ENCODE measurements at places on chromosomes 4 and X.

GRCh38 chrX:50114113-50114512, 86.7 kb downstream of the AKAP4 start:
- no peak for DNase-seq

GRCh38 chrX:53674581-53674980, 11.9 kb downstream of the HUWE1 start:
- no peak for DNase-seq

GRCh38 chr4:114320126-114320525, 278.5 kb upstream of the UGT8 start:
- DNase-seq: no peak

- no peak for DNase-seq
Measured at GRCh38 chr4:184952522-184952921, 65.8 kb upstream of the HELT start.

- DNase-seq: no peak
Measured at GRCh38 chr4:122847931-122848330, 21.3 kb downstream of the FGF2 start.

GRCh38 chrX:38220024-38220414, 652 bp downstream of the SRPX start:
- DNase-seq: peak; percentile 0

GRCh38 chrX:119880076-119880475, 8.4 kb downstream of the NDUFA1 start:
- DNase-seq: no peak

DNA sequence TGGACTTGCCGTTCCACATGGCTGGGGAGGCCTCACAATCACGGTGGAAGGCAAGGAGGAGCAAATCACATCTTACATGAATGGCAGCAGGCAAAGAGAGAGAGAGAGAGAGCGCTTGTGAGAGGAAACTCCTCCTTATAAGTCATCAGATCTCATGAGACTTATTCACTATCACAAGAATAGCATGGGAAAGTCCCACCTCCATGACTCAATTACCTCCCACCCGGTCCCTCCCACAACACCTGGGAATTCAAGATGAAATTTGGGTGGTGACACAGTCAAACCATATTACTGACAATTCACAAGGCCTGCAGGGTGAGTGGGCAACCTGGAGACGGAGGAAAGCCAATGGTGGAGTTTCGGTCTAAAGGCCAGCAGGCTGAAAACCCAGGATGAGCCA, 394.3 kb upstream of the TRAM1L1 start:
- DNase-seq: peak; percentile 0

DNA sequence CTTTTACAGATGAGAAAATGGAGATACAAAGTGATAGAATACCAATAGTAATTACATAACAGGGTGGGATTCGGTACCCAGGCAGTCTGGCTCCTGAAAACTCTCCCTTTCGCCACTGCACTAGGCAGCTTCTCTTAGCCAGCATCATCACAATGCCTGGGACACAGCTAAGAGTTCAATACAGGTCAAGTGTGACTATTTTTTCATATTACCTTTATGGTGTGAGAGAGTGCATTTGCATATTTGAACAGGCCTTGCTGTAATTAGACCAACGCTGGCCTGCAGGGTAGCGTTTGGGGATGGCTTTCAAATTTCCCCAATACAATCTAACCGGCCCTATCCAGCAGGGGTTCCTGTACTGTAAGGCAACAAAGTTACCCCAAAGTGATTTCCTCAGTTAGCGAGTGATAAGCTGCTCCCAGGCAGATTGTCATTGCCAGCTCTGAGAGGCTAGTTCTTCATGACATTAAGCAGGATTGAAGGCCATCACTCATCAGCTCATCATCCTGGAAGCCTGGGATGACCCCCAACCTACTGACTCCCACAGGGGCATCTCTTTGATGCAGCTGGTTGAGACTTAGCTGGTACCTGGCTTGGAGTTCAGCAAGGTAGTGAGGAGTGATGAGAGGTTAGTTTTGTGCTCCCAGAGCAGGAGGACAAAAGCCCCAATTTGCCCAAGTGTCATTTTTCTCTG, 836.8 kb upstream of the LCORL start:
- no peak for DNase-seq

DNA sequence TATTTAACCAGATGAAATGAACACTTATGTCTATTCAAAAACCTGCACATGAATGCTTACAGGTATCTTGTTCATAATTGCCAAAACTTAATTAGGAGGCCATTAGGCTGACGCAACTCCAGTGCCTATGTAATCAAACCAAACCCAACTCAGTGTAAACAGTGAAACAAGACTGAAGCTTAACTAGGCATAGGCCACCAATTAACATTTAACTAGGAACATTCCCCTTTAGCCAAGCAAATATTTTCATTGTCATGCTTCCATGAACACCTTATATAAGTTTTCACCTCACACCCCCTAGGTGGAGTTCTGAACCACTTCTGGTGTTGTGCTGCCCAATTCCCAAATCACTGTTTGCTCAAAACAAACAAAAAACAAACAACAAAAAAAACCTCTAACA, 686.0 kb downstream of the STPG2 start:
- no peak for DNase-seq

GRCh38 chr4:176781739-176782100, 11.0 kb downstream of the VEGFC start:
- no peak for DNase-seq

DNA sequence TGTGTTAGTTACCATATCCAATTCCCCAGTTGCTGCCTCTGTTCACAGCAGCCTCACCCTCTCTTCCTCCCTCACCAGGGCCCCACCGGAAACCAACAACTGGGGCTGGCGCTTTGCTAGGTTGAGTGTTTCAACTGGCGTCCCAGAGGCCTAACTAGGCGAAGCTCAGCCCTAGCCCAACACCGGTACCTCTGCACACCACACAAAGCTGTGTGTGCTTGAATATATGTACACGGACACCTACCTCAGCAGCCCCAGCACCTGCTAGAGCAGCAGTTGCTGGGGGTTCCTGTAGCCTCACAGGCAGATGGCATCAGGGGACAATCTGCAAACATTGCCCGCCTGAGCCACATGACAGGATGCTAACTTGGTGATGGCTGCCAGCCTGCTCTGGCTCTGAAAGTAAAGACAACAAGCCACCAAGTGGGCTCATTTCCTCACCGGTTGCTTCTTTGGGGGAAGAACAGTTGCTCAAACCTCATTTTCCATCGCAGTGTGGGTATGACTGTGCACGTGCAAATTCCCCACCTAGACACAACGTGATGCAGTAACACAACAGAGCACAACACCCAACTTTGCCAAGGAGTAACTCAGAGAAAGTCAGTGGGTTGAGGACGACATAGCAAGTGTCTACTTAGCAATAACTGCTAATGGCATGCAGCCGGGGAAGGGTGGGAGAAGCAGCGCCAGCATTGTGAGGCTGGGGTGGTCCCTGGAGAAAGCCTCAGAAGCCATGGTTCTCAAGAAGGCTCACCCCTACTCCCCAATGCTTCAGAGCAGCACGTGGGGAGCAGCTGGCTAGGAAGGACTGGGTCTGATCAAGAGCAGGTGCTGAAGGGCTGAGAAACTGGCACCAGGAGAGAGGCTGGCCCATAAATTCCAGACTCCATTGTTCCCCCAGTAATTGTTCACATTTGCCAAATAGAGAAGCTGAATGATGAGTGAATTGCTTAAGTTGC, 139.5 kb downstream of the SH3KBP1 start:
- DNase-seq: no peak

- DNase-seq: no peak
Measured at GRCh38 chrX:80246271-80246670, 174.0 kb upstream of the TENT5D start.

DNA sequence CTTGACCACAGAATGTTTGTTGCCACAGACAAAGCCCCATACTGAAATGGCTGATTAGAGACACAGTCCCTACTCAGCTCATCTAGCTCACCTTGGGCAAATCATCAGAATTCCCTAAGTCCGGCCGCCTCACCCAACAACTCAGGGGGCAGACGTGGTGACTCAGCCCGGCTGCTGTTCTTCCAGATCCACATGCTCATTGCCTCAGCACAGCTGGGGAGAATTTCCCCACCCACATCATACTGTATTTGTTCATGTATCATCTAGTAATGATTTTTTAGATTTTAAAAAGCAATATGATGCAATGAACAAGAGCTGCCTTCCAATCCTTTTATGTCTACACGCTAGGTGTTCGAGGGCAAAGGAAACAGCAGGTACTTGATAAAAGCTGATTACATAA, 333.8 kb upstream of the TENM3 start:
- DNase-seq: no peak

DNA sequence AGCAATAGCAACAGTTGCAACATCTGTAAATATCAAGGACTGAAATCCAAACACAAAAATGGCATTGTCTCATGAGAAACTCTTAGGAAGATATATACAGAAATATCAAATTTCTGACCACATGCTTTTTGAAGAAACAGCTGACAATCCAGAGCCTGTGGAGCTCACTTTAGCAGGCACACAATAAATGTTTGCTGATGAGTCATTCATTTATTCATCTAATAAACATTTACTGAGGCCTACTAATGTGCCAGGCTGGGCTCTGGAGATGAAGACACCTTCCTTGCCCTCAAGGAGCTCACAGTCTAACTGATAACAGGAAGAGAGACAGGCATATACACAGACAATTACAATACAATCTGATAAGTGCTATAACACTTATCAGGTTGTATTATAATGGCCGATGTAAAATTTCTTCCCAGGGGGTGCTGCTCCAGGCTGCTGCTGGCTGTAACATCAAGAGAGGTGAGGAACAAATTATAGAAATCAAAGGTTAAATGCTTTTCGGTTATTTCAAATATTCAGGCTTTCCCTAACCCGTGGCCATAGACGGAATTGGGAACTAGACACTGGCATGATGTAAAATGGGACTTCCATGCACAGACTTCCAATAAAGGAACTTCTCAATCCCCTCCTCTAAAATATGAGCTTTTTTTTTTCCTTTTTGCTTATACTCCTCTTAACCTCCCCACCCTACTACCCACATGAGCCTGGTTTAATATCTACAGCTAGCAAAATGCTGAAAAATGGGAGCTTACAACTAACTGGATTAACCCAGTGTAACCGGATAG, 16.8 kb upstream of the ZCCHC13 start:
- no peak for DNase-seq

- DNase-seq: no peak
Measured at GRCh38 chr4:13367244-13367643, 116.9 kb downstream of the RAB28 start.

DNA sequence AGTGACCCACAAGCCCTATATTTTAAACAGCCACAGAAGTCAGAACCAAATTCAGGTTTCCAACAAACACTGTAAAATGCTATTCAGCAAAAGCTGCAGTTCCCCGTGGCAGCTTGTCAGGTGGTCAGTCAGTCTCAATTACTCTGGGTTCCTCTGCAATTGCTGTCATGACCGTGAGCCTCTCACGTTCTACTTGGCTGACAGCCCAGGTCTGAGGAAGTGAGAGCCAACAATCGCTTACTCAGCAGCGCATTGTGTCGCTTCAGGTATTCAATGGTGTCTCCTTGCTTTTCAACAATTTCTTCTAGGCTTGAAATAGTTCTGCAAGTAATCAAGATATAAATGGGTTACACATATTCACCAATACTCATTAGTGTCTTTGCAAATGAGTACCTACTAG, 25.8 kb downstream of the TRIM75 start:
- no peak for DNase-seq

DNA sequence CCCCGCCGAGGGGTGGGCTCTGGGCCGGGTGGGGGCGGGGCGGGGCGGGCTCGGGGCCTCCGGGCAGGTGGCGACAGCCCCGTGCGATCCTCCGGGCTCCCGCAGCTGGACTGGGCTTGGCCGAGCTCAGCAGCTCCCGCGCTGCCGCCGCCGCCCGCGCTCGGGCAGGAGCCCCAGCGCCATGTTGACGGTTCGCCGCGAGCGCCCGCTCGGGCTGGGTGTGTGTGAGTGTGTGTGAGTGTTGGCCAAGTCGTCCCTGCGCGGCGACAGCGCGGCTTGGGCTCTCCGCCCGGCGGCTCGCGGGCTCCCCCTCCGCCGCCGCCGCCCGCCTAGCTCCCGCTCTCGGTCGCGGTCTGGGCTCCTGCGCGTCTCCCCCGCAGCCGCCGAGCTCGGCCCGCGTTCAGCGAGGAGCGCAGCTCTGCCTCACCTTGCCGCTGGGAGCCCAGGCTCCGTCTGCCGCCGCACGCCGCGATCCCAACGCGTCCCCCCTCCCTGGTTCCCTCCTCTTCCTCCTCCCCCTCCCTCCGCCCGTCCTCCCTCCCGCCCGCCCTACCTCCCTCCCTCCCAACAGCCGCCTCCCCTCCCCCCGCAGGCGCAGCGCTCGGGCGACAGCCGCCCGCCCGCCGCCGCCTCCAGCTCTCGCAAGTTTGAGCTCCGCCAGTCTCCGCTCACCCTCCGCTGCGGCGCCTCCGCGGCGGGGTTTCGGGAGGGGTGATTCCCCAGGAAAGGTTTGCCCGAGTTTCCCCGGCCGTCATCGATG, at the start of gene BCOR:
Gene BCOR, minus strand, starts transcription at position 455 of the 760 bp plus-strand sequence. CDS start 20,029 bp downstream, outside the sequence.
- DNase-seq: no peak

- DNase-seq: no peak
Measured at GRCh38 chr4:18850867-18851266, 829.3 kb upstream of the LCORL start.

- no peak for DNase-seq
Measured at GRCh38 chrX:136754651-136755050, 26.1 kb downstream of the ARHGEF6 start.

DNA sequence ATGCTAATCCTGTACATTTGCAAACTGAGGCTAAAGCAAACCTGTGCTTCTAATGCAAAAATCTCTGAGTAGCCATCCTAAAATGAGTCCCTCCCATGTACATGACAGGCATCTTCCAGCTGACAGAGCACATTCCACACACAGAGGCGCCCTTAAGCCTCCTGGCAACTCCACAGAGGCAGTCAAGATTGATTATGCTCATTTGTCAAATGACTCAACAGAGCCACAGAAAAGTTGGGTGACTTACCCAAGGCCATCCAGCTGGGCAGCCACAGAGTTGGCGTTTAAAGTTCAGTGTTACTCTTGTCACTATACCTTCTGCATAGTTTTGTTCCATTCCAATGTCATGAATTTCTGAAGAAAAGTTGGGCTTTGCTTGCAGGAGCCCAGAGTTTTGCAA, 394.6 kb upstream of the FGF13 start:
- no peak for DNase-seq

DNA sequence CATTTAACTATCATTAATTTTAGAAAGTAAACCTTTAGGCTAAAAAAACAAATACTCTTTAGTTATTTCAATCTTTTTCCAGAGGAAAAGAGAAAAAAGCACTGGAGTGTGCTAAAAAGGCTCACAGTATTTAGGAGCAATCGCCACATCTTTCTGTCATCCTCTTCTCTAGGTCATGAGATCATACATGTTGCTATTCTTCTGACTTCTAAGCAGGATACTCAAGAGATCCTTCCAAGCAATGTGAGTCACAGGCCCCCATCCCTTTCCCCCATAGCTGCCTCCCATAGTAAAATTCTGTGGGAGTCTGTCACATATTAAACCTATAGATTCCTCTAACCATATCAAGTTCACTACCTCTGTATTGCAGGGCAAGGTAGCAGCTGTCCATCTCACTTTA, 7.7 kb downstream of the EDNRA start:
- no peak for DNase-seq

DNA sequence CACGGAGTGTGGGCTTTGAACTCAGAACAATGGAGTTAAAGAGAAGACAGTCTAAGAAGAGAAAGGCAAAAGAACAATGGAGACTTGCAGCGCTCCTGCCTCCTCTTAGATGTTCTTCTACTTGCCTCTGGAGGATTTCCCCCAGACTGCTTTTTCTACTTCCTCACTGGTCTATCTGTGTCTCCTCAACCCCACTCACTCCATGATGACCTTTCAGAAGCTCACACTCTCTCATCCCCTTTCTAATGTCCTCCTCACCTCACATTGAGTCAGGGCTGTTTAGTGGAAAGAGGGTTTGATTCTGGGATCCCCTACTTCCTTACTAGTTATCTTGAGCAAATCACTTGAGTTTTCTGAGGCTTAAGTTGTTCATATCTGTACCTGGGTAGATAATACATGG, 12.2 kb upstream of the HERC6 start:
- no peak for DNase-seq

Measured in stimulated activated CD4-positive, alpha-beta T cell treated with anti-CD3 and anti-CD28 coated beads, TNF-alpha, amount 100 ng/mL, for 48 hours (primary cell).